GM19239 (cell line): ENCODE measurements at places on chromosomes 1 and 21.

- no peak for DNase-seq
Observed at GRCh38 chr1:148290881-148291280, 138.8 kb upstream of the NBPF11 start.

DNA sequence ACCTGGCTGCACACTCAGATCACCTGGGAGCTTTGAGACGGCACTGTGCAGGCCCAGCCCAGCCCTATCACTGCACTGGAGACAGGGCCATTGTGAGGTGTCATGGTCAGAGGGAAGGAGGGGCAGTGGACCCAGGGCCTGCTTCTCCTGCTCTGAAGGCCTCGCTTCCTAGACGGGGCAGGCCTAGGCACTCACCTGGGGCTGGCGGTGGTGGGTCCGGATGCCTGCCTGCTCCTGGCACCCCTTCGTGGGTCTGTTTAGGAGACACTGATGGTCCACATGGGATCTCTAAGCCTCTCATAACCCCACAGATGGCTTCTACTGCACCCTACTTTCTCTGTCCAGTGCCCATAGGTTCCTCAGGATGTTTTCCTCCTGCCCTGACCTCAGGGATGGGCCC is 230.9 kb downstream of the MATN1 start:
- DNase-seq, result no peak

GRCh38 chr1:227397354-227397978 is 79.2 kb upstream of the CDC42BPA start:
- DNase-seq, result no peak

DNA sequence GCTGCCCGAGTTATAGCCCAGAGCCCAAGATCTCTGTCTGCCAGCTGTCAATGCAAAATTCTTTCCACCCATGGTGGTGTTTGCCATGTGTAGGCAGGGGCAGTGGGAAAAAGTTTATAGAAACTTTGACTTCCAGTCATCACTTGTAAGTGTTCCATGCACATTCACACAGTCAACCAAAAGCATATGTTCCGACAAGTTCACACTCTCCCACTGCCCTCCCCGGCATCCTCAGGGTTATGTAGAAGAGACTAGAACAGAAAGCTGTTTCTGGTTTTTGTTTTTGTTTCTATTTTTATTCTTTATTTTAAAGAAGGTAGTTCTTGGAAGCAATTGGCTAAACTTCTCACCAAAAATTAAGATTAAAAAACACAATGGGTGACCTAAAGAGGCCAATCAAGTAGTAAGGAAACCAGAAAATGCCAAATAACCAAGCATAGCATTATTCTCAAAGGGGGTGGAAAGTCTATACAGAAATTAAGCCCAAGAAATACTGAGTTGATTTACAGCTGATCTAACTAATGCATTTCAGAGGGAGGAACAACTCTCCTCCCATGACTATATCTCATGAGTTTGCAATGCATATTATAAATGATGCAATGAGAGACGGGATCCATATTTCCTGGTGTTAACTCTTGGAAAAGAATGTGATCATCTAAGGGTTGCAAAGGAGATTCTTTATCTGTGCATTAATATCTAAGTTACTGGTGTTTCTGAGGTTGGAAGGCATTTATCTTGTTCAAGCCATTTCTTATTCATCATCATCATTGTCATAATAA is 91.5 kb upstream of the ETS2 start:
- no peak for DNase-seq

DNA sequence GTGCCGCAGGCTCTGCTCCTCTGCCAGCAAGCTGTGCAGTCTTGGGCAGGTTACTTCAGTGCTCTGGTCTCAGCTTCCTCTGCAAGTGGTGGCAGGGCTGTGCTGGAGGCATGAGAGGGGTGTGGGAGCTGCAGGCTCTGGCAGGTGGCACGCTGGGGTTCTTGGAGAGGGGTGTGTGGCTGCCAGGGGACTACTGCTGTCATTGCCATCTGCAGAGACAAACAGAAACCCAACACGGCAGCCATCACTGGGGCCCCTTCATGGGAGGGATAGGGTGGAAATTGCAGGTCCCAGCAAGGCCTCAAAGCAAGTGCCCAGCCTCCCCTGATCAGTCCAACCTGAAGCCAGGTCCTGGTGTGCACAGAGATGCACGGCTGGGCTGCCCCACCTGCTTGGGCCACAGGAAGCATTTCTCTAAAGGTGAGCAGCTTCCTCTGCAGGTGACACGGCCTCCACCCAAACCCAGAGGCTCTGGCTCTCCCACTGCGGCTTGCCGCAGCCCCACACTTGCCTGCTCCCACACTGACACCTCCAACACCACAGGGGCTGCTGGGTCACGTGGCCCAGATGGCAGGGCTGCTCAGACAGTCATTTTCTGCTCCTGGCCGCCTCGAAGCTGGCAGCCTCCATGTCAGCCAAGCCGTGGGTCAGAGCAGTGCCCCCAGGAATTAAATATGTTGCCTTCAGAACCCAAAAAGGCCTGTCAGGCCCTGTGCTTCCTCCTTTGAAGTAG is 4.1 kb upstream of the COL6A2 start:
- no peak for DNase-seq

GRCh38 chr1:194903524-194903923 is 1704.7 kb downstream of the KCNT2 start:
- no peak for DNase-seq

- no peak for DNase-seq
Observed at GRCh38 chr1:24992124-24992760, 62.2 kb upstream of the RUNX3 start.

- no peak for DNase-seq
Observed at GRCh38 chr1:61436016-61436415, 288.9 kb downstream of the TM2D1 start.

GRCh38 chr1:110308247-110308646 is 30.9 kb upstream of the RBM15 start:
- no peak for DNase-seq

GRCh38 chr1:230058626-230059025 is 8.4 kb upstream of the GALNT2 start:
- DNase-seq, result no peak

- DNase-seq, result no peak
Observed at GRCh38 chr1:54546651-54547401, 1.2 kb upstream of the ACOT11 start.

- DNase-seq, result no peak
Observed at GRCh38 chr1:214277704-214278635, 3.0 kb upstream of the SMYD2 start.

DNA sequence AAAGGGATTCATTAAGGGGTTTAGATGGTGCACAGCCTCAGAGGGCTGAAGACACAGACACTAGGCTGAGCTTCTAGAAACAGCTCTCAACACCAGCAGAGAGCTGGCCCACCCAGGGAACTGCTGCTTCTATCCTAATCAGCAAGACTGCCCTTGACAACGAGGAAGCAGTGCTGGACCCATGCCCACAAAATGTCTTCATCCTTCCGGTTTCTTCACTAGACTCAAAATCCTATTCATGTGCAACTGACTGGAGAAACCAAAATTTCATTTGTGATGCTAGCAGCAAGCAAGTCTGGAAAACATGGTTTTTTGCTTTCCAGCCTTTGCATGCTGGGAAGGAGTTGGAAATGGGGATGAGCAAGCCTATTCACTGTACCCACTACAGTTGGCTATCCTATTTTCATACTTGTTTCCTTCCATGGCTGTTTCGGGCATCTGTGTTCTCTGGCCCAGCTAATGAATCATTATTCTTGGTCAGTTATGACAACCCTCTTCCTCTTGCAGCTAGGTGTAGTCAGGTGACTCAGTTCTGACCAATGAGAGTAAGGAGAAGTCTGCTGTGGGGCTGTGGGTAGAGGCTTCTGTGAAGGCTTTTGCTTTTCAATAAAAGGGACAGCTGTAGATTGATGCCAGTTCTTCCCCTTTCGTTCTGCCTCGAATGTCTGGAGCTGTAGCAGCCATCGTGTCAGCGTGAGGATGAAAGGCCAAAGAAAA is 14.6 kb upstream of the TMEM61 start:
- no peak for DNase-seq

GRCh38 chr1:147603986-147604385 is 62.7 kb downstream of the BCL9 start:
- no peak for DNase-seq

DNA sequence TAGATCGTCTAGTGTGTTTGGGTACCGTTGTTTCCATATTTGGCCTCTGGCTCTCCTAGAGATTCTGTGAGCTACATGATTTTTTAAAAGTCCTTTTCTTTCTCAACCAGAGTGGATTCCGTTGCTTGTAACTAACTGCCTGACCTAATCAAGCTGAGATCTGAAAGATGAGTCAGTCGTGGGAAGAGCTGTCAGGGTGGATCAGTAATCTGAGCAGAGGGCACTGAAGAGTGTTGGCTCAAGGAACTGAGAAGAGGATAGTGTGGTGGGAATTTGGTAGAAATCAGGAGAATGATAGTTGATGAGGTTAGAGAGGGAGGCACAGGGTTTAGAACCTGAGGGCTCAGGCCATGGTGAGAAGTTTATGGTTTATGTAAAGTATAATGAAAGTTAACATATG is 52.2 kb downstream of the TRAF5 start:
- no peak for DNase-seq

DNA sequence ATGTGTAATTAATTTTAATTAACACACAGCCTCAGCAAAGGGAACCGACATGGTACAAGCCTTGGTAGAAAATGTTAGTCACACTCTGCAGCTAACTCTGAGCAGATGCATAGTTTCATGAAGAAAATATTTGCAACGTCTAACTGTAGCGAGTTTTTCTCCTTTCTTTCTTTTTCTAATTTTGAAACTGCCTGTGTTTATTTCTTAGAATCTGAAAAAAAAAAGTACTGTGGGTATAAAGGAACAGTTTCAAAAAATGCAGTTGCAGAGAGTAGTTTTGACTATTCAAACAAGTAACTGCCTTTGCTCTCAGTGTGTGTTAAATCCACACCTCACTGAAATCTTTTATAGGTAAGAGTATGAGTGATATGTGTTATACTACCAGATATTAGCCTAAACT is 149.9 kb upstream of the C1orf105 start:
- no peak for DNase-seq

DNA sequence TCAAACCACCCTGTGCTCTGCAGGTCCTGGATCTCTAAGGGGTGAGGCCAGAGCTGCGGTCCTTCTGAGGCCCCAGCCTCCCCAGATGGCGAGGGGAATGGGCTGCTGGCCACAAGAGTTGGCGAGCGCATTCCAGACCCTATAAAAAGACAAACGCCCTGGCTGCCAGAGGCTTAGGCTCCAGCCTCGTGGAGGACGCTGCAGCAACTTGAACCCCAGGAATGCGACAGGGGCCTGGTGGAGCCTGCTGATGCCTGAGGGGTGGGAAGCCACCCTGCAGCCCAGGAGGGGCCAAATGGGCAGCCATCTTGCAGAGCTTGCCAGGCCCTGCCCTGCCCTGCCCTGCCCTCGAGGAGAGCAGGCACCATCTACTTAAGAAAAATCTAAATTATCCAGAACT is 8.6 kb downstream of the CACNA1S start:
- no peak for DNase-seq

GRCh38 chr1:11012260-11013159 is at the start of gene TARDBP:
TSS of gene TARDBP (plus strand) at chr1:11012654. CDS start at chr1:11013728, 1,074 bp downstream.
- peak; percentile 86 for DNase-seq

- no peak for DNase-seq
Observed at GRCh38 chr1:225544263-225544662, 108.7 kb downstream of the ENAH start.

DNA sequence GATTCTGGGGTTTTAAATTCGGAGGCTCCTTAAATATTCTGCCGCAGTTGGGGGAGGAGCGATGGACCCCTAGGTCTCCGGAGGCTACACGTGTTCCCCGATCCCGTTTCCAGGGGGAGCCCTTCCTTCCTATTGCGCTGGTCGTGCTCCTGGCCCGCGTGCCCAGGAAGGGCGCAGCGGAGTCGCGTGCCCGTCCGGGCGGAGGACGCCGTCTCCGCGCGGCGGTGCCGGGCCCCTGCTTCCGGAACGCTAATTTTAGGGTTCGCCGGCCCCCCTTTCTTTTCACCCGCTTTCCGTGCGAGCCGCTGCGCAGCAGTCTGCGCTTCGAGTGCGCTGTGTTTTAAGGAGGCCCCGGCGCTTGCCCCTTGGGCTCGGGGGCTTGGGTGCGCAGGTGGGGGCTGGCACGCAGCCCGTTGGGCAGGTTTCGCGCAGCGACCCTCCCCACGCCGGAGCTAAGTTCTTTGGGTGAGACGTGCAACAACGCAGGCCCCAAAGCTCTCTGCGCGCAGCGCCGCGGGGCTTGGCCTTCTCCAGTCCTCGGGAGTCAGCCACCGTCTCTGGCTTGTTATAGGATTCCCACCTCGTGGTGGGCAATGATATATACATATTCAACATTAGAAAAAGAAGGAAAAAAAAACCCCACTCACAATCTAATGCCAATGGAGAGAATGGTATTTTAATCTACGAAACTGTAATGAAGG is 43.5 kb upstream of the DNAJC6 start:
- DNase-seq, result no peak

- no peak for DNase-seq
Observed at GRCh38 chr1:64122588-64122987, 80.8 kb upstream of the UBE2U start.

DNA sequence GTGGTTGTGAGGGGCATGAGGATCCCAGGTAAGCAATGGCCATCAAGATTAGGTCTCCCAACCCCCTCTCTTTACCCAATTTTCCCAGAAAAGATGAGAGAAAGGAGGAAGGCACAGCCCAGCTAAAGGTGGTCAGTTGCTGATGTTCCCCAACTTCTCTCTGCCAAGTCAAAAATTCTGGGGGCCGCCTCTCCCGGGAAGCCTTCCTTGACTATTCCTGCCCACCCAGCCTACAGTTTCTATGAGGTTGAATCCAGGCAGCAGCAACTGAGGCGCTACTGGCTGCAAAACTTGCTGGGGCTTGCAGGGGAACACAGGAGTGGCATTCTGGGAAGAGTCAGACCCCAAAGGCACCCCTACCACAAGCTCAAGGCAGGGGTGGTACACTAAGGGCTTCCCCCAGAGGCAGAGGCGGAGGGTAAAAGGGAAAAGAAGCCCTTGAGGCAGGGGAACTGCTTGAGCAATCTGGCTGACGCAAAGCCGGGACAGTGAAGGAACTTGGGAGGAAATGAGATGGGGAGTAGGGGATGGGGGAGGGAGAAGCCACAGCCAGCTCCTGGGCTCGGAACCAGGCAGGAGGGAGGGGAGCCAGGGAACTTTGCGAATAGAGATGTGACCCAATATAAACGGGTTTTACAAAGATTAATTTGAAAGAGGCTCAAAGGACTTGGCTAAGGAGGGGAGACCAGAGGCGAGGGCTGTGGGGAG is 31.2 kb downstream of the SDC3 start:
- no peak for DNase-seq
